ENCODE measurements at places on chromosomes 16 and 17.

DNA sequence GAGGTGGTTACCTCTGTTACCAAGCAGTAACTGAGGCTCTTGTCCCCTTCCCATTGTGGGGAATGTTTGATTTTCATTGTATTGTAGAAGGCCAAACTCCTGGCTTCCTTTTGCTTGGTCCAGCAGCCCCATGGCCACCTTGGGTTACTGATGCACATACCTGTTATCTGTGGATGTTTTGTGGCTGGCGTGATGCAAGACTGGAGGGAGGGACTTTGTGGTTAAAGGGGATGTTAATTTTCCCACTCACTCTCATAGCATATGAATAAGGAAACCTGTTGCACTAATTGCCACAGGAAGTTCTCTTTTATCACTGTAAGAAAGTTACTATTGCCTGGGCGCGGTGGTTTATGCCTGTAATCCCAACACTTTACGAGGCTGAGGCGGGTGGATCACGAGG, 168.6 kb upstream of the HS3ST4 start:
- no peak for DNase-seq

DNA sequence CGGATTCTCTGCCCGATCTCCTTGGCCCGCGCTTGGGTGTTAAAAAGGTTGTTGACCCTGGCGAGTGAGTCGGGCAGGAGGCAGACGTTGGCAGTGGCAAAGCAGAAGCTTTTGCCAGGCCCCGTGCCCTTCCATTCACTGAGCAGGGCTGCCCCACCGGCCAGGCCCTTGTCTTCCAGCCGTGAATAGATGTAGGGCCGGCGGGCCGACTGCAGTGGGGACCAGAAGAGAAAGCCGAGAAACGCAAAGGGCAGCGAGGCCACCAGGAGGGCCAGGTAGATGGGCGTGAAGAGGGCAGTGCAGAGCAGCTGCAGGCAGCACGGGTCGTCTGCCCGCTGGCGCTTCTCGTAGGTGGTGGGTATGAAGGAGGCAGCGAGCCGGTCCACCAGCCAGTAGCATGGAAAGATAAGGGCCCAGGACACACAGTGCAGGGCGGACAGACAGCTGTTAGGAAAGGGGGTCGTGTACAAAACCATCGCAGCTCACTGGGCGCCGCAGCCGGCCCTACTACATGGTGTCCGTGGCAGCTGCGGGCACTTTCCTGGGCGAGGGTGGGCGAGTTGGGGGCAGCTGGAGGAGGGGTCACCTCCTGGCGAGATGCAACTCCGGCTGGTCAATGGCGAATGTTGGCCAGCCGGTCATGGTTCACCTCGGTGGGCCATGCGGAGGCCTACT, 61.0 kb downstream of the PRMT7 start:
- DNase-seq = no peak

DNA sequence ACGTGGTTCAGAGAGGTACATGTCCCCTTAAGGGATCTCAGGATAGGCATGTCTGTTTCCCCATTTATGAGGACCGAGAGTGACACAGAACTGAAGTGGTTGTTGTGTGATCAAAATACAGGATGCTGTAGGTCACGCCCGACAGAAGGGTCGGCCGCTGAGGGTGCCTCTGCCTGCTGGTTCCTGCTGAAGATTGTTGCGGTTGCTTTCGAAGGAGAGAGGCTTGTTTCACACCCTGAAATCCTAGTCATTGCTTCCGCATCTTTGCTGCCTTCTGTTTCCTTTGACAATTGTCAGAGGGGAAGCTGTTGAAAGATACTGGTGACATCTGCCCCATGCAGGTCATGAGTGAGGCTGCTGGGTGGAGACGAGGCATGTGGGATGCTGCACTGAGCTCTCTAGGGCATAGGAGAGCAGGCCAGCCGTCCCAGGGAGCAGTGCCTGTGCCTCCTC, 3.8 kb upstream of the NAT9 start:
- peak; percentile 75 for DNase-seq

DNA sequence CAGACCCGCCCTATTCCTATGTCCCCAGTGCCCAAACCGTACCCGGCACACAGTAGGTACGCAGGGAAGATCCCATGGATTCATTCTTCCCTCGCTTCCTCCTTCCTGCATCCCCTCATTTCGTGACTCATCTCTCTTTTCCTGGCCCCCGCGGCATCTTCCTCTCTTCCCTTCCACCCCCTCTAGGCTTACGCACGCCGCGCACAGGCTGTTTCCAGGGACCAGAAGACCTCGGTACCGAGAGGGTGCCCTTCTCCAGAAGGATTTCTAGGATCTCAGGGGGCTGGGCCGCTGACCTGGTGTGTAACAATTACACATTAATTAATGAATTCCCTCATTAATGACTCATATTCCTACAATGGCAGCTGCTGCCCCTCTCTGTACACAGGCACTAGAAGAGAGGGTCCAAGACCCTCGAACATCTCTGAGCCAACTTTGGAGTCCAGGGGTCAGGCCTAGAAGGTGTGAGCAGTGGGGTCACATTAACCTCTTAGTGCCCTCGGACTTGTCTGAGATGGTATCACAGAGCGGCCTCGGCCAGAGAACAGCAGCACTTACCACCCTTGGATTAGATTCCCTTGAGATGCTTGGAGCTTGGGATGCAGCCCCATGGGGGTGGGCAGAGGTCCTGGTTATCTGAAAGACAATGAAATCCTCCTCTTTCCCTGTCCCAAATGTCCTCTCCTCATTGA, 16.8 kb upstream of the PLLP start:
- no peak for DNase-seq

- DNase-seq = no peak
These were observed 110.6 kb downstream of the ZFHX3 start for GRCh38 chr16:72937360-72937759.

GRCh38 chr17:28818819-28819221, 23.8 kb downstream of the FAM222B start:
- DNase-seq = no peak

GRCh38 chr17:39816272-39816671, 47.8 kb downstream of the IKZF3 start:
- DNase-seq = no peak

DNA sequence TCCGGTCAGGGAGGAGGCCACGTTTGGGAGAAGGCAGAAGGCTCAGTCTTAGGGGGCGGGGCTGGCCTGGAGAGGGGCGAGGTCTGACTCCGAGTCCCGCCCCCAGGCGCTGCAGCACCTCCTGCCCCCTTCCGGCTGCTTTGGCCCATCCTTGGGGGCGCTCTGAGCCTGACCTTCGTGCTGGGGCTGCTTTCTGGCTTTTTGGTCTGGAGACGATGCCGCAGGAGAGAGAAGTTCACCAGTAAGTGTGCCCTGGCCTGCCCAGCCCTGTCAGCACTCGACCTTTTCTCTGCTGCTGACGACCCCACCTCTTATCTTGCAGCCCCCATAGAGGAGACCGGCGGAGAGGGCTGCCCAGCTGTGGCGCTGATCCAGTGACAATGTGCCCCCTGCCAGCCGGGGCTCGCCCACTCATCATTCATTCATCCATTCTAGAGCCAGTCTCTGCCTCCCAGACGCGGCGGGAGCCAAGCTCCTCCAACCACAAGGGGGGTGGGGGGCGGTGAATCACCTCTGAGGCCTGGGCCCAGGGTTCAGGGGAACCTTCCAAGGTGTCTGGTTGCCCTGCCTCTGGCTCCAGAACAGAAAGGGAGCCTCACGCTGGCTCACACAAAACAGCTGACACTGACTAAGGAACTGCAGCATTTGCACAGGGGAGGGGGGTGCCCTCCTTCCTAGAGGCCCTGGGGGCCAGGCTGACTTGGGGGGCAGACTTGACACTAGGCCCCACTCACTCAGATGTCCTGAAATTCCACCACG, 1.5 kb downstream of the TNFRSF12A start:
- DNase-seq = peak; percentile 61

- no peak for DNase-seq
These were observed 30.7 kb downstream of the CCR7 start for GRCh38 chr17:40534371-40535189.

GRCh38 chr16:59173408-59173831, 439.3 kb upstream of the GOT2 start:
- DNase-seq = no peak

DNA sequence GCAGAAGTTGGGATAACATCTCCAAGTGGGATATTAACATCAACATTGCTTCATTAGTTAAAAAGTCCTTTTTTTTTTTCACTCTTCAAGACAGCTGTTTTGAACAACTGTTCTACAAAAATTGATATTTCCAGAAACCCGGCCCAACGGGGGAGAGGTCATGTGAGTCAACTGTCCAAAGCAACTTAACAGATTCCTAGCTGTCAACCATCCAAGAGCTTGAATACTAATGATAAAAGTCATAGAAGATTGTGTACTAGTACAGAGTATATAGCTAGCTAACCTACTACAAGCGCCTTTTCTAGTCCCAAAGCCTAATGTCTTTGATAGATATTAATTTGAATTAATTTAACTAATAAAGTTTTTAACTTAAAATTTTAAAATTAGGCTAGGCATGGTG, 172.0 kb downstream of the CYB561 start:
- no peak for DNase-seq

- no peak for DNase-seq
These were observed 34.4 kb downstream of the JPH3 start for GRCh38 chr16:87636741-87637140.

DNA sequence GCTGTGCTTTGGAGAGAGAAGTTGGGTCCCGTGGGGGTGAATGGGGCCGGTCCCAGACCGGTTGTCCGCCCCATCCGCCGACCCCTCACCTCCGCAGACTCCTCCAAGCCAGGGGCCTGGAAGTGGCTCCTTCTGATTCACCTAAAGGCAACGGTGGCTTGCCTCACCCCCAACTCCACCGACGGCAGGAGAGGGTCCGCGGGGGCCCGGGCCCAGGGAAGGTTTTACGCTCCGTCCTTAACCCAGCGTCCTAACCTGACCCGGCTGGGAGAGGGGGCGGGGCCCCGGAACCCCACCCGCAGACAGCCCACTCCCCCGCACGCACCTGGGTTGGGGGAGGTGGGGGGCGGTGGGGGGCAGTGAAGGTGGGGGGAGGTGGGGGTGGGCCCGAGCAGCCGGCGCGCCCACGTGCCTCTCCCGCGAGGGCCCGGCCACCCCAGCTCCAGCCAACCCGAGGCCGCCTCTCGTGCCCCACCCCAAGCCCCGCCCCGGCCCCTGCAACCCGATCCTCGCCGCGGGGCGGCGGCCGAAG, 12.7 kb upstream of the CD300A start:
- no peak for DNase-seq

DNA sequence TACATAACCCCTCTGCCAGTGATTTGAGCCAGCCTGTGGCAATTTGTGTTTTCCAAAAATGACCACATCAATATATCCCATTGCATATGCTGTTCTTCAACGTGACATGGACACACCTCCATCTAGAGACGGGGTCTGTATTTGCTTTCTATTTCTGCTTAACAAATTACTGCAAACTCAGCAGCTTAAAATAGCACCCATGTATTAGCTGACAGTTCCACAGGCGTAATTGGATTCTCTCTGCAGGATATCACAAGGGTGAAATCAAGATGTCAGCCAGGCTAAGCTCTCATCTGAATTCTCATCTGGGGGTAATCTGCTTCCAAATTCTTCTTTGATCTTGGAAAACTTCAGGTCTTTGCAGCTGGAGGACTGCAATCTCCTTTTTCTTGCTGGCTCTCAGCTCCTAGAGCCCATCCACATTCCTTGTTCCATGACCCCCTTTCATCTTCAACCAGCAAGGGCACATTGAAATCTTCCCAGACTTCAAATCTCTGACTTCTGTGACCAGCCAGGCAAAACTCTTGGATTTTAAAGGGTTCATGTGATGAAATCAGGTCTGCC, 8.2 kb downstream of the KRT9 start:
- DNase-seq = no peak

DNA sequence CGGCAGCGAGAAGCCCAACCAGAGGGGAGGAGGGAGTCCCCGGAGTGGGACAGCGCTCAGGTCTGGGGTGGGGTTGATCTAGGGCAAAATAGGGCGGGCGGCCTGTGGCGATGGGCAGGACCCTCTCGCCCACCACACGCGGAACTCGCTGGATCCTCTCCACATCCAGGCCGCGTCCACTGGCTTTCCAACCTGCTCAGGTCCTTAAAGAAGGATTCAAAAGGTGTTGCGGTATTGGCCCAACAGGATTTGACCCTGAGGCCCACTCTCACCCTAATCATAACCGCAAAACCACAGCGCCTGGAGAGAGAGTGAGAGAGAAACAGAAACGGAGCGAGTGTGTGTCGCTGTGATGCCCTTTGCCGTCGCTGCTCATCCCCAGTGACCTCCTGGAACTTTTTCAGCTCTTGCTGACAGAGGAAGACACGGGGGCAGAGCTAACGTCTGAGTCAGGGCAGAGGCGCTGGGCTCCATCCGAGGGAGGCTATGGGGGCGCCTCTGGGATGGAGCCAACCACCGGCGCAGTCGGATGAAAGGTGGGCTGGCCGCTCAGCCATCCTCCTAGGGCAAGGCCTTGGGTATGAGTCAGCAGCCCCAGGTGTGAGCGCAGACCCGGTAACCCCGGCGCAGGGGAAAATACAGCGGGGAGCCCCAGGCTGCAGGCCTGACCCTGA, 16.7 kb upstream of the OR1F1 start:
- peak; percentile 74 for DNase-seq

- no peak for DNase-seq
These were observed 43.4 kb downstream of the CCDC42 start for GRCh38 chr17:8701221-8701620.

DNA sequence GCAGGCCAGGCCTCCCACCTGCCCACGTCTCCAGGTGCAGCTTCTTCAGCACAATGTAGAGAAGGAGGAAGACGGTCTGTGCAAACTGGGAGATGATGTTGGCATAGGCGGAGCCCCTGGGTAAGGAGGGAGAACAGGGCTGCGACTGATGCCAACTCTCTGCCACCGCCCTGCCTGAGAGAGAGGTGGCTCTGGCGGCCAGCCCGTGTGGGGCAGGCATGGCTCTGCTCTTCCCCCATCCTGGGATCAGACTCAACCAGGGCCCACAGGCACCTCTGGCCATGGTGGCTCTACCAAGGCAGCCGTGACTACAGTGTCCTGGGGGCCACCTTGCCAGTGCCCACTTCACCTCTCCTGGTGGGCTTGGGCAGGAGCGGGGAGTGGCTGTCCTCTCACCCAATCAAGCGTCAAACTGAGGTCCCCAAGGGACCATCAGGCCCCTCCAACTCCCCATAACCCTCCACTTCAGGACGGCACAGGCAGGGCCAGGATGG, 8.6 kb downstream of the SLC47A2 start:
- DNase-seq = no peak

DNA sequence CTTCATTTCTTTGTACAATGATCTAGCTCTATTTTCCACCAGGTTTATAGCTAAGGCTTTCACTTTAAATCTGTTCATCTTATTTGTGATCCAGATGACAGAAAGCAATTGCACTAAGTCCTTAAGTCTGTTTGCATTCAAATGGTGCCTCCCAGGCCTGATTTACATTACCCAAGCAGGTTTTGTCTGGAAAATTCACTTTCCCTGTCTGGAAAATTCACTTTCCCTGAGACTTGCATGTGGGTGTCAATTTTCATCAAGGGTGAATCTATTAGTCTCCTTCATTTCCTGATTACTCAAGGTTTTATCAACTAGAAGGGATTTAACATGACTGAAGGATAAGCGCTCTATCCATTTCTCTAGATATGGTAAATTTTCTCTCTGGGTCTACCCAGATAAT, 1480.2 kb upstream of the GOT2 start:
- no peak for DNase-seq

- no peak for DNase-seq
These were observed at the start of gene HYDIN for GRCh38 chr16:71230122-71230845. HYDIN (minus strand) TSS chr16:71230722; CDS start chr16:71186895, 43,827 bp downstream.

All from stimulated activated naive B cell treated with anti-CD40 and anti-IgM and Interleukin-4, amounts not matched to agents 10 μg/mL and 1 μg/mL and 100 μg/mL, for 72 hours (primary cell).